PC-9 (cell line): ENCODE measurements at places on chromosomes 4 and X.

DNA sequence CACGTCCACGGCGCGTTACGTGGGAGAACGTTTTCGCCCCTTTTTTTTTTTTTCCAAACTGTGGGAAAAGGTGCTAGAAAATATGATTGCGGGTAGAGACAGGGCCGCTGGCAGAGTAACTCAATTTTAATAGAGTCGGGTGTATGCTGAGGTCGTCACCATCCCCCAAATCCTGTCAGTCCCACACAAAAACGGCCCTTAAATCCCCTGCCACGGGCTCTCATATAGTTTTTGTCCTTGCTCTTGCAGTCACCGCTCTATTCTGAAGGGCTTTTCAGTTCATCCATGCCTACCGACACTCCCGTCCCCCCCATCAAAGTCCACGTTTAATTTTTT lies 796 bp upstream of the MED14 start:
- DNase-seq: no peak

- DNase-seq: no peak
Measured at GRCh38 chrX:15158736-15159406, 111.0 kb downstream of the ASB9 start.

DNA sequence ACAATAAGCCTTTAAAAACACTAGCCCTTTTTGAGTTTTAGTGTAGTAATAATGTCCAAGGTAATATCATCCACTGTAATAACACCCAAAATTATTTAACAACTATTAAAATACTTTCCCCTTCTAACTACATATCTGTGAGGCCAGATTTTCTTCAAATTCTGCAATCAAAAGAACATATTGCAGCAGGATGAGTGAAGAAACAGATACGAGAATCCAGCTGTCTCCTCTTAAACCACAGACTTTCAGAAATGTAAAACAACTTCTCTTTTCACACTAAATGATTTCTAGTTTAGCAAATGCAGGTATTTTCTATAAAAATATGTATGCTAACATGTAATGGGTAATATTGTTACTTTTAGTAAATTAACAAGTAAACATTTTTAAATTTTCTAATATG lies 148.9 kb downstream of the PRDM5 start:
- DNase-seq: no peak

DNA sequence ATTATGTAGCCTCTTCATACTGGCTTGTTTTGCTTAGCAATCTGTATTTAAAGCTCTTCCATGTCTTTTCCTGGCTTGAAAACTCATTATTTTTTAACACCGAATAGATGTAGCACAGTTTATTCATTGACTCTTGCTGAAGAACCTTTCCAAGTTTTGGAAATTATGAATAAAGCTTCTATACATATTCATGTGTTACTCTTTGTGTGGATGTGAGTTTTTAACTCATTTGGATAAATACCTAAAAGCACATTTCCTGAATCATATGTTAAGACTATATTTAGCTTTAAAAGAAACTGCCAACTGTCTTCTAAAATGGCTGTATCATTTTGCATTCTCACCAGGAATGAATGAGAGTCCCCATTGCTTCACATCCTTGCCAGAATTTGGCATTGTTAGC lies 2061.7 kb upstream of the AGA start:
- no peak for DNase-seq

DNA sequence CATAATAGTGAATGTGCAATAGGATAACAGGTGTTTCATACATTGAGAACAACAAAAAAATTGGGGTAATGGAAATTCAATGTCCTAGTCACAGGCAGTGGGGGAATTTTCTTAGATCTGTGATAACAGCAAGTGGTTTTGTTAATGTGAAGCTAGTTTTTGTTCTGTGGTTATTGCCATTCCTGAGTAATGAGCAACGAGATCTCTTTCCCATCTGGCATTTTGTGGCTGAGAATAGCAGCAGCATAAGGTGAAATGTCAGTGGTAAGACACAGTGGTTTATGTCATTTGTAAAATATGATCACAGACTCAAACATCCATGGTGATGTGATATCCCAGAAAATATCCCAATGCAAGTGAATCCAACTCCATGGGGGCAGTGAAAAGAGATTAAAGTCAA lies 497.5 kb downstream of the KCNIP4 start:
- no peak for DNase-seq

- no peak for DNase-seq
Measured at GRCh38 chr4:21856754-21857153, 91.8 kb downstream of the KCNIP4 start.

GRCh38 chrX:109336141-109336540 lies 145.7 kb downstream of the GUCY2F start:
- DNase-seq: no peak

- DNase-seq: no peak
Measured at GRCh38 chr4:6423575-6423974, 48.8 kb downstream of the PPP2R2C start.

GRCh38 chr4:142493255-142494110 lies 352.6 kb downstream of the INPP4B start:
- DNase-seq: no peak

DNA sequence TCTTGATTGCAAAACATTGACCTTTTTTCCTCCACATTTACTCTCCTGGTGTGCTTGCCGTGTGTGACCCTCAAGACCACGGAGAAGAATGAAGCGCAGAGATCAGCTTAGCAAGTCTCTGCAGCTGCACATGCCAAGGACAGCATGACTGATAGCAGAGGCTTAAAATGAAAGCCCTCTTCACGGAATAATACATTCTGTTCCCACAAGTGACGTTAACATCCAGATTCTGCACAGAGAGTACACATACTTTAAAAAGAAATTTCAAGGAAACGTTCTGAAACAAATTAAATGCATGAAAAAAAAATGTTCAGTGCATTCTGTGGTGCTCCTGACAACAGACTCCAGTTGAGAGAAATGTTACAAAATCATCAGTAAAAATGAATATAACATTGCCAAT lies 60.9 kb downstream of the SLC7A11 start:
- no peak for DNase-seq
